ENCODE measurements at places on chromosomes 3 and 15.

- no peak overlapping the region for H3K4me3 ChIP-seq
- no peak overlapping the region for H3K27ac ChIP-seq
- H3K4me1 ChIP-seq, result no peaks in the 10 kb centered on the region
- no peak for DNase-seq
Measured at GRCh38 chr3:155362808-155363689, 69.6 kb upstream of the STRIT1 start.

DNA sequence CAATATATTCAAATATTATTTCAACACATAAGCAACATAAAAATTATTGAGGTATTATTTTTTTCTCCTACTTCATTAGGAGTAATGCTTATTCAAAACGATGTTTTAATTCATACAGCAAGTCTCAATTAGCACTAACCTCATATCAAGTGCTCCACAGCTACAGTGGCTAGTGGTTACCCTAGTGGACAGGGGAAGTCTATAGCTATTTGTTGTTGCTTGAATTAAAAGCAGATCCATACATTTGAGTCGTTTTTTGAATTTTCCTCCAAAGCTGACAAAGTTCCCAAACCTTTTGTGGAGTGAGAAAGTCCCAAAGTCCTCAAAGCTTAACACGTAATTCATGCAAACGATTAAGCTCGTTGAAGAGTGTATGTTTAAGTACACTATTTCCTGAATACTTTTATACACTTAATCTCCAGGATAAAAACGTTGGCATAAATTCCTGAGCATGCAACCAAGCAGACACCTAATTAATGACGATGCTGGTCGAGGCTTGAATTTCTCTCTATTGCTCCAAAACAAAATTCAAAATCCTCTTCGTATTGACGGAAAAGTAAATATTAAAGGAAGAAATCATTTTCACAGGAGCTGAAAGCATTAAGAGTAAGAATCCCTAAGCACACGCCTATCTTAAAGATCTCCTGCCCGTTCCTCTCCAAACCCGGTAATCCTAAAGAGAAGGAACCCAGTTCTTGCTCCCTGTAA is 985 bp downstream of the VPS13C start:
- no peak for DNase-seq
- H3K36me3 ChIP-seq, result no peaks in the 10 kb centered on the region
- no peaks in the 10 kb centered on the region for H3K27me3 ChIP-seq
- peaks cover 37% of the 10 kb centered on the region for H3K4me1 ChIP-seq

DNA sequence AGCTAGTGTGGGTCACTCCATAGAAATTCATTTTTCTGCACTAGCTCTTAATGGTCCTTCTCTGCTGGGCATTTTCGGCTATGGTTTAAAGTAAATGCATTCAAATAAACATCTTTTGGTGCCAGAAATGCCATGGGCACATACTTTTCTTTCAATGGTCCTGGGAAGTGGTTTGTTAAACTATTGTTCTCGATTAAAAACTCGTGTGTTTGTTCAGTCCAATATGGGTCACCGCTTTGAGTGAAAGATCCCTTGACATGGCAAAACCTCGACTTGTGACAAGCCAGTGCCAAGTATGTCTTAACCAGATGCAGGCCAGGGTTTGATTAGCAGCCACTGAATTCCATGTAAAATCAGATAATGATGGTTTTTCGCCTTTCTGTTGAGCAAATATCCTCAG is 331.9 kb upstream of the WNT5A start:
- no peak overlapping the region for H3K4me3 ChIP-seq
- no peaks in the 10 kb centered on the region for H3K27me3 ChIP-seq
- no peak overlapping the region for H3K27ac ChIP-seq
- H3K4me1 ChIP-seq, result no peaks in the 10 kb centered on the region
- no peaks in the 10 kb centered on the region for H3K36me3 ChIP-seq
- no peak for DNase-seq

DNA sequence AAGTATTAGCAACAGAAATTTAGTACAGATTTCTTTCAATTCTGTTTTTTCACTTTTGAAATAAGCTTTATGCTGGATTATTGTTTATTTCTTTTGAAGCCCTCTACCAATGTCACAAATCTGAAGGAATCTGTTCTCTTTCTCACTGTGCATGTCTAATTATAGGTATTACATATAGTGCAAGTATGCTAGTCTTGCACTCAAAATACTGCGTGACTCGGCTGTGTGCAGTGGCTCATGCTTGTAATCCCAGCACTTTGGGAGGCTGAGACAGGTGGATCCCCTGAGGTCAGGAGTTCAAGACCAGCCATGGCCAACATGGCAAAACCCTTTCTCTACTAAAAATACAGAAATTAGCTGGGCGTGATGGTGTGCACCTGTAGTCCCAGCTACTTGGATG is 95.8 kb upstream of the PLAAT1 start:
- no peak for DNase-seq
- no peaks in the 10 kb centered on the region for H3K4me1 ChIP-seq
- H3K27ac ChIP-seq, result no peak overlapping the region
- no peak overlapping the region for H3K4me3 ChIP-seq

DNA sequence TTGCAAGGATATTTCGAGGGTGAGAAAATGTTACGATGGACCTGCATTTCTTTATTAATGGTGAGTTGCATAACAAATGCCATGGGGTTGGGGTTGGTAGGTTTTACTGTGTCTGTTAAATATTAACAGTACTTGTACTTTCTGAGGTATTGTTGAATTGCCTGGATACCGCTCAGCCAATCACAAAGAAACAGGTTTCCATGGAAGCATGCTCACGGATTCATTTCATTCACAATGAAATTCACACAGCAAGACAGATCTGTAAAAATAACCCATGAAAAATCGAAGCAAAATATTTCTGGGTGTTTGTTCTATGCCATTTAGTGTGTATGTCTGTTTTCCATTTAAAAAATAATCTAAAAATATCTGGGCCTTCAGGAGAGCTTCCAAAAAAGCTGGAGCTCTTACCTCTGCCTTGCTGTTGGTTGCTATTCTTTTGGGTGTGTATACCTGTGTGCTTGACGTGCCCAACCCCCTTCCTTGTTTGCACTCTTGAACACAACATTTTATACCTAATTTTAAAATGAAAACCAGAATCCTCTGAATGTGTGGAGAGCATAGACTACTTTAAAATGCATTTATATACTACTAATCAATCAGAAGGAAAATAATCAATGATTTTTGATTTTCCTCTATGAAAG is 479.8 kb upstream of the TBL1XR1 start:
- peaks cover 22% of the 10 kb centered on the region for H3K4me1 ChIP-seq
- peak overlapping the region; percentile 48 for H3K27ac ChIP-seq
- H3K4me3 ChIP-seq, result no peak overlapping the region
- DNase-seq, result peak; percentile 56
- no peaks in the 10 kb centered on the region for H3K36me3 ChIP-seq

DNA sequence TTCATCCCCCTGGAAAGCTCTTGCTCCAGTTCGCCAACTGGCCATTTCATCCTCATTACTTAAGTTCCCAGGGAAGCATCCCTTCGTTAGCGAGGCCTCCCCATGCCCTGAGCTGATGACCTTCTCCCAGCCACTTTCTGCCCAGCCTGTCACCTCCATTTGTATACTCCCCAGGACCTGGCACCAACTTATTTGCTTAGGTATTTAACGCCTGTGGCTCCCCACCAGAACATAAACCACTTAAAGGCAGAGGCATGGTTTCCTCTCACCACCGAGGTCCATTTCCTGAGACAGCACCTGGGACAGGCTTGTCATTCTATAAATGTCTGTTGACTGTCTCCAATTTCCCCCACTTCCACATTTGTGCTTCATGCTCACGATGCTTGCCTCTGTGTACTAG is 189.0 kb downstream of the ZNF621 start:
- H3K27me3 ChIP-seq, result no peaks in the 10 kb centered on the region
- H3K27ac ChIP-seq, result no peak overlapping the region
- H3K36me3 ChIP-seq, result no peaks in the 10 kb centered on the region

DNA sequence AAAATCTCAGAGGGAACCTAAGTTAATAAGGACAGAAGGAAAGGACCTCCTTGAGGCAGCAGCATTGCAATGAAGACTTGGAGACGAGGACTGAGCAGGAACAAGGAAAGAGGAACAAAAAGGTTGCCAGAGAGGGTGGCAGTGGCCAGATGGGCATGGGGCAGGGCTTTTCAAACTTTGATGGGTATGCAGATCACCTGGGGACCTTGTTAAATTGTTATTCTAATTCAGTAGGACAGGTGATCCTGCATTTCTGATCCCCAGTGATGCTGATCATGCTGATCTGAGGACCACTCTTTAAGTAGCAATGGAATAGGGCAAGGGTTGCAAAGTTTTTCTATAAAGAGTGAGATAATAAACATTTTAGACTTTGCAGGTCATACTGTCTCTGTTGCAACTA is 11.1 kb downstream of the COL6A6 start:
- no peaks in the 10 kb centered on the region for H3K4me1 ChIP-seq
- no peak for DNase-seq
- H3K4me3 ChIP-seq, result no peak overlapping the region
- H3K27ac ChIP-seq, result no peak overlapping the region
- H3K36me3 ChIP-seq, result no peaks in the 10 kb centered on the region

- H3K4me1 ChIP-seq, result no peaks in the 10 kb centered on the region
- no peak within 1 kb of the TSS for H3K27ac ChIP-seq
- H3K27me3 ChIP-seq, result peaks cover 4% of the 10 kb centered on the region
- no peak within 1 kb of the TSS for H3K4me3 ChIP-seq
Measured at GRCh38 chr3:109337393-109337792, at the start of gene DPPA4. DPPA4 (minus strand) TSS chr3:109337546; CDS start chr3:109337517, 29 bp downstream.

DNA sequence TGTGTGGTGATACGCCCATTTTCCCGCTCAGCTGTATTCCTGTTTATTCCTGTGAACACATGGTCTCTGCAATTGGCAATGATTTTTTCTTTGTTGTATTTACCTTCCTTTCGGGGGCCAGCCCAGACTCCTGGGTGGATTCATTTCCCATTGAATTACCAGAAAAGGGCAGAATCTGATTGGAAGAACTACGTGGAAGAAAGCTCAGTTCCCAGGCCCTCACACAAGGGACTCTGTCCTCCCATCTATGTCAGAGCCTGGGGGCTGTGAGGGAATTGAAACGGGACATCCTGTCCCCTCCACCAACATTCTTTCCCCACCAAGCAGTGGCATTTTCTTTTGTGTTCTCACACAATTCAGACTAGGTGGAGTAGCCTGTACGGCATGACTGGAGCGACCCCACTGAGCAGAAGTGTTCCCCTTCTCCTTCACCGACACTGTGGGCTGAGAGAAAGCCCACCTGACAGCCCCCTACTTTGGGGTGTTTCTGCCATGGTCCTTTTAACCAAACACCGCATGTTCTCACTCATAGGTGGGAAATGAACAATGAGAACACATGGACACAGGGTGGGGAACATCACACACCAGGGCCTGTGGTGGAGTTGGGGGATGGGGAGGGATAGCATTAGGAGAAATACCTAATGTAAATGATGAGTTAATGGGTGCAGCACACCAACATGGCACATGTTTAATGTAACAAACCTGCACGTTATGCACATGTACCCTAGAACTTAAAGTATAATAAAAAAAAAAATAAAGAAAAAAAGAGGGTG is 32.1 kb upstream of the RFTN1 start:
- no peak for DNase-seq
- no peaks in the 10 kb centered on the region for H3K4me1 ChIP-seq

- no peaks in the 10 kb centered on the region for H3K27me3 ChIP-seq
- no peak overlapping the region for H3K27ac ChIP-seq
- no peaks in the 10 kb centered on the region for H3K36me3 ChIP-seq
- DNase-seq, result no peak
Measured at GRCh38 chr3:186467969-186468368, 76.2 kb downstream of the CRYGS start.

DNA sequence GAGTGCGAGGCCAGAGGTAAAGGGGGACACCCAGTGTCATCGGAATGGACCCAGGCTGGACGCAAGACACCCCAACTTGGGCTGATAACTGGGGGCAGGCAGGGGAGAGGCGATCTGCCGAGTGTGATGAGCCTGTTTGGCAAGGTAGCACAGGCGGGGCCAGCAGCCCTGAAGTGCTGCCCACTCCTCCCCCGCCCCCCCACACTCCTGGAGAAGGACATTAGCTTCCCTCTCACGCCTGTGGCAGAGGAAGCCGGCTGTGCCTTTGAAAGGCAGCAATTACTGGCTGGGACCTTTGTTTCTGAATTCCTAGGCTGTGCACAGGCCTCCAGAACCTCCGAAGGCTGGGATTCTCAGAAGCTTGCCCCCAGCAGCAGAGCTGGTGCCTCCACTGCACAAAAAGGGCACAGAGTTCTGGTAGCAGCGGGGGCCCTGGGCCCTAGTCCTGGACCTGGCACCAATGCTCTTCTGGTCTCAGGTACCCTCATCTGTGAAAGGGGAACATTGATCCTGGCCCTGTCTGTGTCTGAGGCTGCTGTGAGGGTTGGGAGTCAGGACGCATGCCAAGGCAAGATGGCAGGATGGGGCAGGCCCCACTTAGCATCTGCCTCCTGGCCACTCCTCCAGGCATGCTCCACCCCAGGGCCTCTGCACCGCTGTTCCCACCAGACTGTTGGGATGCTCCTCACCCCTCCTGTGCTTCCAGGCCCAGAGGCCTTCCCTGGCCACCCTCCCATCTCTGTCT is 28.6 kb downstream of the IQSEC1 start:
- H3K4me3 ChIP-seq, result no peak overlapping the region
- no peaks in the 10 kb centered on the region for H3K4me1 ChIP-seq
- H3K27ac ChIP-seq, result no peak overlapping the region
- no peaks in the 10 kb centered on the region for H3K27me3 ChIP-seq

DNA sequence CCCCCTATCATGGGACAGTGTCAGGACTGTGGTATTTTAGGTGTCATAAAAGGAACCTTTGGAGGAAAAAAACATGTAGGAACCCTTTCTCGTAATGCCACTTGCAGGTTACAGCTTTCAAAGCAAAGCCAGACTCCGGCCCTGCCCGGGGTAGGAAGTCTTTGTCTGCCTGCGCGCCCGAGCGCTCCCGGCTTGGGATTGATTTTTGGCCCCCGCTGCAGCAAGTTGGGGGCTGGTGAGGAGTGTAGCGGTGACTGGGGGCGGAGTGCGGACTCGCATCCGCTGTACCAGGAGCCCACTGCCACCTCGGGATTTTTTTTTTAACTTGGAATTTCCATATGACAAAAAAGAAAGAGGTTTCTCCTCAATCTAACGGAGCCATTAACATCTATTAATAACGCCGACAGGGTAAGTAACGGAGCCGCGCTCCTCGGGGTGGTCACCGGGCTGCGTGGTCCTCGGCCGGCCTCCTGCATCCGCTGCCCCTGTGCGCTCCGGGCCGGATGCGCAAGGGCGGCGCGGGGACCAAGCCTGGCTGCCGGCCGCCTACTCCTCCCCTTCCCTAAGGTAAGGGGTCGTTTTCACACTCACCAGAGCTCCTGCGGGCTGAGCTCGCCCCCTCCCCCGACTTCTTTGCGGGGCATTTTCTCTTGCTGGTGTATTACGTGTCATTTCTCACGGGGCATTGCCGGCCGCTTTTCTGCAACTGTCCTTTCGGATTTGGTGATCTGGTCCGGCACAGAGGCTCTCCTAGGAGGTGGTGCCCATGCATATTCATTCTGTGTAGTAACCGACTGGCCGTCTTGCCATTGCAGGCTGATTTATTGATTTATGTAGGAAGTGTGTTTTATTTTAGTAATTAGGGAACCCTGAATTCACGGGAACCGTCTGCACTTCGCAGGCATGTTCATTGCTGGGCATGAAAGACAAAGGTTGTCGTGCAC is 219.8 kb upstream of the TOPAZ1 start:
- H3K4me3 ChIP-seq, result no peak overlapping the region
- H3K27ac ChIP-seq, result no peak overlapping the region

GRCh38 chr3:162348912-162349311 is 852.3 kb downstream of the OTOL1 start:
- H3K4me3 ChIP-seq, result no peak overlapping the region
- H3K36me3 ChIP-seq, result no peaks in the 10 kb centered on the region
- no peaks in the 10 kb centered on the region for H3K4me1 ChIP-seq
- H3K27me3 ChIP-seq, result no peaks in the 10 kb centered on the region

GRCh38 chr15:81813215-81813614 is 232.6 kb downstream of the MEX3B start:
- no peak overlapping the region for H3K27ac ChIP-seq
- H3K4me3 ChIP-seq, result no peak overlapping the region
- DNase-seq, result no peak
- no peaks in the 10 kb centered on the region for H3K36me3 ChIP-seq
